ENCODE measurements at places on chromosomes 3 and 15. TPM values are rescaled to one million over a fixed set of nuclear protein-coding genes. Genes with fewer than 3 reads are reported as not detected.
A peak's percentile ranks its signal among the peaks of the same experiment; 100 is the strongest.

The LINGO1 gene
- total RNA-seq = 36.8 TPM

- no peaks in the 10 kb centered on the region for H3K4me1 ChIP-seq
- no peaks in the 10 kb centered on the region for H3K36me3 ChIP-seq
- no peak overlapping the region for H3K27ac ChIP-seq
- no peak overlapping the region for H3K4me3 ChIP-seq
- DNase-seq = no peak
- H3K27me3 ChIP-seq = no peaks in the 10 kb centered on the region
Observed at GRCh38 chr3:86029590-86029989, 961.4 kb downstream of the VGLL3 start.

The LSAMP gene
- total RNA-seq = 36.6 TPM

DNA sequence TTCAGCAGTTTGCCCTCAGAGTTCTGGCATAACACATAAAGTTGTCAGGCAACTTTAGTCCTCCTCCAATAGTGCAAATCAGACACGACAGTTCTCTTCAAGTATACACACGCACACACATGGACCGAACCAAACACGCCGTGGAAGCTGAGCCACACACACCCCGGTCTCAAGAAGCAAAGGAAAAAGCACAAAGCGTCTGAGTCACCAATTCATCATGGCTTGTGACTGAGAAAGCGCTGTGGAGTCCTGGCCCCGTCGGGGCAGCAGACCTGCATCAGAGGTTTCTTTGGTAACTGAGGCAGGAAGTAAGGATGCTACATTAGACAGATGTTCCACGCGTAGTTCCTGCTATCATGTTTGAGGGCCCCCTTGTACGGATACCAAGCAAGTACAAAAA, 85.7 kb downstream of the VGLL4 start:
- no peak for DNase-seq
- no peaks in the 10 kb centered on the region for H3K27me3 ChIP-seq
- H3K4me3 ChIP-seq = peak overlapping the region; percentile 56
- peak overlapping the region; percentile 28 for H3K27ac ChIP-seq

GRCh38 chr3:1529676-1530075, 436.9 kb downstream of the CNTN6 start:
- H3K27ac ChIP-seq = no peak overlapping the region
- no peak for DNase-seq
- no peak overlapping the region for H3K4me3 ChIP-seq
- H3K4me1 ChIP-seq = no peaks in the 10 kb centered on the region

The CYP19A1 gene
- total RNA-seq = not detected

GRCh38 chr3:36680952-36681351, 83.4 kb downstream of the DCLK3 start:
- no peak overlapping the region for H3K27ac ChIP-seq
- H3K4me1 ChIP-seq = no peaks in the 10 kb centered on the region

DNA sequence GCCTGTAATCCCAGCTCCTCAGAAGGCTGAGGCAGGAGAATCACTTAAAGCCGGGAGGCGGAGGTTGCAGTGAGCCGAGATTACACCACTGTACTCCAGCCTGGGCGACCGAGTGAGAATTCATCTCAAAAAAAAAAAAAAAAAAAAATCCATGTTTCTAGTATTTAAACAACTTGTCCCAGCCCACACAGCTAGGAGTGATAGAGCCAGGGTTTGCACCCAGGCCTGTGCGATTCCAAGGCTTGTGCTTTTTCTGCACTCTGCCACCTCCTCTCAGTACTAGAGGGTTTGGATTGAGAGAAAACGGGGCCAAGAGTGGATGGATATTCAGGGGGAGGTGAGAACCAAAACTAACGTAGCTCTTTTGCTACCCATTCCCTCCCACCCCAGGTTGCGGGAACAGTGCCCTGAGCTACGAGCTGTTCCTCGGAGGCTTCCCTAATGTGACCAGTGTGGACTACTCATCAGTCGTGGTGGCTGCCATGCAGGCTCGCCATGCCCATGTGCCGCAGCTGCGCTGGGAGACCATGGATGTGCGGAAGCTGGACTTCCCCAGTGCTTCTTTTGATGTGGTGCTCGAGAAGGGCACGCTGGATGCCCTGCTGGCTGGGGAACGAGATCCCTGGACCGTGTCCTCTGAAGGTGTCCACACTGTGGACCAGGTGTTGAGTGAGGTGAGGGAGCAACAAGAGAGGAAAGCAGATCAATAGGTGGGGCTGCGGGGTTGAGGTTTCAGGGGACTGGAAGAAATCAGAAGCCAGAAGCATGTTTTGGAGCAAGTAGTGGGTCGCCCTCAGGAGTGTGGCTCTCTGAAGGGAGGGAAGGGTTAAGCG, 4.1 kb downstream of the CAMK2N2 start:
- no peak for DNase-seq
- peak overlapping the region; percentile 29 for H3K4me3 ChIP-seq
- H3K27me3 ChIP-seq = peaks cover 58% of the 10 kb centered on the region
- peaks cover 15% of the 10 kb centered on the region for H3K4me1 ChIP-seq
- H3K27ac ChIP-seq = no peak overlapping the region
- H3K36me3 ChIP-seq = no peaks in the 10 kb centered on the region

DNA sequence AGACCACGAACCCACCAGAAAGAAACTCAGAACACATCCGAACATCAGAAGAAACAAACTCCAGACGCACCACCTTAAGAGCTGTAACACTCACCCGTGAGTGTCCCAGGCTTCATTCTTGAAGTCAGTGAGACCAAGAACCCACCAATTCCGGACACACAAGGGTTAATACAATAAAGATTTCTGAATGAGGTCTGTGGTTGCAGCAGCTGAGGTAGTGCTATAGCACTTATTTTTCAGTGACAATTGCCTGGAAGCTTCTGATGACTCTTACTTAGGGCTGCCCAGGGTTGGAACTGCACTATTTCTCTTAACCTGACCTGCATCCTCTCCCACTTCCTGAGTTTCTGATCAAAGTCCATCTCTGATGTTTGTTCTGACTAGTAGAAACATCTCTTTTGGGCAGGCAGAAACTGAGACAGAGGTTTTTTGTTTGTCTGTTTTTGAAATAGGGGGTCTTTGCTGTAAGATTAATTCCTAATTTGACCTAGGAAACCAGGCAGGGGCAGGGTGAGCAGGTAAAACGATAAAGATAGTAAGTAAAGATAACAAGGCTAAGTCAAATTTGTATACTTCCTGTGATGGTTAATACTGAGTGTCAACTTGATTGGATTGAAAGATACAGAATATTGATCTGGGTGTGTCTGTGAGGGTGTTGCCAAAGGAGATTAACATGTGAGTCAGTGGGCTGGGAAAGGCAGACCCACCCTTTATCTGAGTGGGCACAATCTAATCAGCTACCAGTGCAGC, 169.1 kb downstream of the GAP43 start:
- H3K4me3 ChIP-seq = no peak overlapping the region
- no peaks in the 10 kb centered on the region for H3K36me3 ChIP-seq
- no peak for DNase-seq

GRCh38 chr15:79034284-79034683, 56.3 kb downstream of the RASGRF1 start:
- no peaks in the 10 kb centered on the region for H3K36me3 ChIP-seq
- no peak overlapping the region for H3K27ac ChIP-seq
- DNase-seq = no peak
- no peak overlapping the region for H3K4me3 ChIP-seq

DNA sequence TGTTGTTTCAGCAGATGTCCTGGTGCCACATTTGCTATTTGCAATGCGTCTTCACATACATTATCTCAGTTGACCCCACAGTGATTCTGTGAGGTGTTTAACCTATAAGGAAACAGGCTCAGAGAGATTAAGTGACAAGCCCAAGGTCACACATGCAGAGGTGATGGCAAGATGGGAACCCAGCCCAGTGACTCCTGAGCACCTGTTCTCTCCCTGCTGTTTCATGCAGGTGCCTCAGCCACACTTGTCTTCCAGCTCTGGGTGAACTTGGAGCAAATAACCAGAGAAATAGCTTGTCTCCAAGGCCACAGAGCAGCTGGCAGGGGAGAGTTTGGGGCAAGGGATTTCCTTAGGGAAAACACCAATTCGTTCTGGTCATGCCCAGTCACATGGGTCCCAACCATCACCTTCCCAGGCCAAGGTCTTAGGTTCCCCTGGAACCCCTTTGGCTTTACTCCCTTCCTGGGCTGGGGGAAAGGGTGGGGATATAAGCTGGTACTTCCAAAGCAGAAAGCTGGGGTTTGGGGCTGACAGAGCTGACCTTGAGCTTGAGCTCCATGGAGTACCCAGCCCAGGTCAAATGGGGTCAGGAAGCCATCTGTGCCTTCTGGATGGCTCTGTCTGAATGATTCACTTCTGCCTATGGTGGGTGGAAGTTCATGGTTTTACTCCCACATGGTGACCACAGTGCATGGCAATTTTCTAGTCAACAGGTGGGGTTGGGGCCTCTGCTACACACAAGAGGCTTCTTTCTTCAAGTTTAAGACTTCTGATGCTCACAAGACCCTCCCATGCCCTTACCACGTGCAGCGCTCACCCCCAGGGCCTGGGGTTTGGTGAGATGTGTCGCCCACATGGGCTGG, 22.4 kb downstream of the LIPC start:
- H3K27ac ChIP-seq = no peak overlapping the region
- H3K4me1 ChIP-seq = peaks cover 12% of the 10 kb centered on the region
- no peak for DNase-seq
- H3K36me3 ChIP-seq = no peaks in the 10 kb centered on the region

The ATXN7 gene
- total RNA-seq = 22.0 TPM

GRCh38 chr3:71806736-71807135, 21.8 kb upstream of the PROK2 start:
- H3K4me1 ChIP-seq = no peaks in the 10 kb centered on the region
- no peak for DNase-seq
- H3K27me3 ChIP-seq = peaks cover 5% of the 10 kb centered on the region
- H3K36me3 ChIP-seq = no peaks in the 10 kb centered on the region
- no peak overlapping the region for H3K27ac ChIP-seq

- H3K4me3 ChIP-seq = no peak overlapping the region
- H3K27me3 ChIP-seq = no peaks in the 10 kb centered on the region
Observed at GRCh38 chr3:126245811-126246727, 65.7 kb upstream of the ALDH1L1 start.

DNA sequence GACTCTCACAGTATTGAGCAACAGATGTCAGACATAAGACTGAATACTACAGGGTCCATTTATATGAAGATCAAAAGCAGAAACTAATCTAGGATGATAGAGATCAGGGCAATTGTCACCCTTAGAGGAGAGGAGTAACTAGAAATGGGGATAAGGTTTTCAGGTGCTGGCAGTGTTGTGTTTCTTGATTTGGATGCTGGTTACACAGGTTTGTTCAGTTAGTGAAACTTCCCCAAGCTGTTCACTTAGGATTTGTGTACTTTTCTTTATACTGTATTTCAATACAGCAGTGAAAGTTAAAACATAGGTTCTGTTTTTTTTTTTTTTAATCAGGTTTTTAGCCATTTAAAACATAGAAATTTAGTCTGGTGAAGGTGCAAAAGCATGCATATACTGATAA, 39.1 kb upstream of the CMTM7 start:
- H3K4me3 ChIP-seq = no peak overlapping the region
- no peaks in the 10 kb centered on the region for H3K36me3 ChIP-seq
- H3K27me3 ChIP-seq = no peaks in the 10 kb centered on the region
- DNase-seq = no peak
- no peak overlapping the region for H3K27ac ChIP-seq
- peaks cover 41% of the 10 kb centered on the region for H3K4me1 ChIP-seq

The LCTL gene
- total RNA-seq = 2.1 TPM

DNA sequence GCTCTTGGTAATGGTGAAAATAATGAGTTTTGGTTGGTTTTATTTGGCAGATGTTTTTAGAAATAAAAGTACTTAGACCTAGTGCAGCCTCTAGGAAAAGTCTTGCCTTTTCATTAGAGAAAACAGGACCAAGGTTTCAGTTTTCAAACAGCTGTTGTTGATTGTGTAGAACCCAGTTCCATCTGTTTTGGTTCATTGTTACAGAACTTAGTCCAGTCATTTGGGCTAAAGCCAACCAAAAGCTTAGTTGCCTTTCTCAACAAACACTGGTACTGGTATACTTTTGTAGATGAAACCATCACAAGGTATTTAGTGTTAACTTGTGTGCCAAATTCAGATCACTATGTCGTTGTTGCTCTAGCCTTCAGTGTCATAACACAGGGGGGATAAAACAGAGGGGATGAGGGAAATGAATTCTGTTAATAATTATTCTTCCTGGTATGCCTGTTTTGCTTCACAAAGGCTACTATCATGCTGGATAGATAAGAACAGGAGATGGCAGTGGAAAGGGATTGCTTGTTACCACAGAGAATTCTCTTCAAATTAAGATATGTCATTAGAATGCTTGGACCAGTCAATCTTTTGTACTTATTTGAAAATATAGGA, 12.6 kb upstream of the APH1B start:
- no peak overlapping the region for H3K27ac ChIP-seq
- peaks cover 24% of the 10 kb centered on the region for H3K36me3 ChIP-seq
- no peak for DNase-seq
- no peak overlapping the region for H3K4me3 ChIP-seq
- peaks cover 5% of the 10 kb centered on the region for H3K4me1 ChIP-seq

DNA sequence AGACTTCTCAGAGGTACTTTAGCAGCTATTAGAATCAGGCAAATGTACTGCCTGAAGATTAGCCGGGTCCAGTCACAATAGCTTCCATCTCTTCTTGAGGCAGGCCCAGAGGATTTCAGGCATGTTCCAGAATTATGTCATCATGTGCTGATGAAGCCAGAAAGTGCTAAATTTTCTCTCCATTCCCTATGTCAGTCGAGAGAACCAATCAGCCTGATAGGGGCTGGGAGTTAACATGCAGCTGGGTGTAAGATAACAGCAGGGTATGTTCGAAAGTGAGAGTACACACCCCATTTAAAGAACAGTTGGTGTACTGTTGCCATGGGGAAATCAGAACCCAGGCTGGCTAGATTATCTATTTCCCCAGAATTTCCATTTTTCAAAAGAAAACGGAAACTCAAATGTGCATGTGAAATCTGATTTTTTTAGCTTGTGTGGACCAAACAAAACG, 48.7 kb downstream of the MYH15 start:
- peaks cover 3% of the 10 kb centered on the region for H3K4me1 ChIP-seq
- H3K27me3 ChIP-seq = no peaks in the 10 kb centered on the region
- DNase-seq = no peak
- no peak overlapping the region for H3K27ac ChIP-seq
- no peaks in the 10 kb centered on the region for H3K36me3 ChIP-seq
- no peak overlapping the region for H3K4me3 ChIP-seq

DNA sequence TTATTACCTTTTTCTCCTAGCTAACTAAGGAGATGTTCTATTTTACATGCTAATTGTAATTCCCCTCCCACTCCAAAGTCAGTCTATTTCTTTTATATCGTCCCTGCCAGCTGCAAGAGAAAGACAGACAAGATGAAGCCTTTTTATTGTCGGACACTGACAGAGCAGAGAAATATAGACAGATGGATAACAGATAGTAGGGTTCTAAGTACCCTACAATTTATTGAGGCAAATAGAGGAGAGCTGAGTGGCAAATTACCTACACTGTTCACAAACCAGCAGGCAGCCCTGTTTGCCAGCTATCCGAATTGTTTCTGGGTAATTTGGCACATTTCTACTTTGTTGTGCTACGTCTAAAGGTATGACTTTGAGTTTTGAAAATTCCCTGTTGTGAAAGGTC, 392.3 kb upstream of the ZNF717 start:
- no peaks in the 10 kb centered on the region for H3K4me1 ChIP-seq
- H3K27ac ChIP-seq = no peak overlapping the region
- no peak overlapping the region for H3K4me3 ChIP-seq
- no peaks in the 10 kb centered on the region for H3K36me3 ChIP-seq

The MUC20 gene
- total RNA-seq = 2.3 TPM
